Activated CD4-positive, CD25-positive, alpha-beta regulatory T cell (primary cell): ENCODE measurements at places on chromosomes 5 and 9.
A peak's percentile ranks its signal among the peaks of the same experiment; 100 is the strongest.

DNA sequence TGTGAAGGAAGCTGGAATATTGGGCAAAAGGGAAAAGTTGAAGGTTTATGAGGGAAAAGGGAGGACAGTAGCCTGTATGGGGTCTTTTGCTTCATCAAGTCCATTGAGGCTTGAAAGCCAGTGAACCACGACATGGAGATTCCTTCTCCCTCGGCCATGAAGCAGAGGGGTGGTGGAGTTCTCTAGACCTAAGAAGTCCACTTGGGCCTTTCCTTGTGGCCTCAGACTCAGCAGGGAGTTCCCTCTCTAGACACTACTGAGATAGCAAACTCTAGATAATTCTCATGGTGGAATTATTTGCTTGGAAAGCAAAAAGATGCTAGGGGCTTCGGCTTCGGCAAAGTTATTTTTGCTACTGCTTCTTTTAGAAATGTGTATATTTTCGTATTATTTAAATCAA, 78.5 kb downstream of the FOXD1 start:
- no peak for DNase-seq

- no peak for DNase-seq
Observed at GRCh38 chr9:2307480-2307879, 292.3 kb downstream of the SMARCA2 start.

DNA sequence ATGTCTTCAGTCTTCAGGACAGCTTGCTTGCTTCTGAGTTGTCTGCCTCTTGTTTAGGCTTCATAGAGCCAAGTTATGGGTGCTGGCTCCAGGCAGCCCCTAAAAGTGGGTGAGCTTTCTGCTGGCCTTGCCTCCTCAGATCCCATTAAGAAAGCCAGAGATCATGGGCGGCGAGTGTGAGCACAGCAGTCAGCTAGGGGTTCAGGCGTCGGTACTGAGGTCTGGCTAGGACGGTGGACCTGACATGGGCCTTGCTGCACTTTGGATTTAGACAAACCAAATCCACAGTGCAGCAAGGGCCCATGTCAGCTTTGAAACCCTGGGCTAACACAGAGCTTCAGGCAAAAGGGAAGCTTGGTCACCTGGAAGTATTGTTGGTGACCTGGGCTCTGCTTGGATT, 17.6 kb downstream of the PSAT1 start:
- DNase-seq, result no peak

GRCh38 chr5:130687085-130687733, 477.8 kb downstream of the HINT1 start:
- DNase-seq, result no peak

DNA sequence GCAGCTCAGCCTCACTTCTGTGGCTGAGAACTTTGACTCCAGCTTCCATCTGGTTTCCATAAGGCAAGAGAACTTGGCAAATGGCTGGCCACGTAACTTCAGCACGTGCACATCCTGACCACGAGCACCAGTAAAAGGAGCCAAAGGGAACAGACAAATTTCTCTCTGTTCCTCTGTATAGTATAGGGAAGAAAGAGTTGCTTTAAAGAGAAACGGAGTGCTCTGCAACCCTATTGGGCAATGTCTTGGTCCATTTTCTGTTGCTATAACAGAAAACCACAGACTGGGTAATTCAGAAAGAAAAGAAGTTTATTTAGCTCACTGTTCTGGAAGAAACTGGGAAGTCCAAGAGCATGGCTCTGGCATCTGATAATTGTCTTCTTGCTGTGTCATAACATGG, 558.7 kb downstream of the ACTL7B start:
- DNase-seq, result no peak

- no peak for DNase-seq
Observed at GRCh38 chr5:133821311-133821741, 147.1 kb downstream of the C5orf15 start.

- DNase-seq, result no peak
Observed at GRCh38 chr9:136024696-136025316, 63.6 kb upstream of the UBAC1 start.

DNA sequence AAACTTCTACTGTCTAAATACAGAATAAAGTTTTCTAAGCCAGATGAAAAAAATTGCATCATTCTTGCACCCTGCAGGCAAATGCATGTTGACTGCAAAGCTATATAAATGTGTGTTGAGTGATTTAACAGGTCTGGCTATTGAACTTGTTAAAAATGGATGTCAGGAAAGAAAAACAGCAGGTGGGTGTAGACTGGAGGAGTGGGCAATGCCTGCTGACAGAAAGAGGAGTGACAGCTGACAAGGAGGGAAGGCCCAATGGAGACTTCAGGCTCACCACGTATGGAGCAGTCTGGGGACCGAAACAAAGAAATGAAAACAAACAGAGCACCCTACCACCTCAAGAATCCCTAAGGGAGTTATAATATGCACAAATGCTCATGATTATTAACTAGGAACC, 127.8 kb downstream of the GRIA1 start:
- no peak for DNase-seq

DNA sequence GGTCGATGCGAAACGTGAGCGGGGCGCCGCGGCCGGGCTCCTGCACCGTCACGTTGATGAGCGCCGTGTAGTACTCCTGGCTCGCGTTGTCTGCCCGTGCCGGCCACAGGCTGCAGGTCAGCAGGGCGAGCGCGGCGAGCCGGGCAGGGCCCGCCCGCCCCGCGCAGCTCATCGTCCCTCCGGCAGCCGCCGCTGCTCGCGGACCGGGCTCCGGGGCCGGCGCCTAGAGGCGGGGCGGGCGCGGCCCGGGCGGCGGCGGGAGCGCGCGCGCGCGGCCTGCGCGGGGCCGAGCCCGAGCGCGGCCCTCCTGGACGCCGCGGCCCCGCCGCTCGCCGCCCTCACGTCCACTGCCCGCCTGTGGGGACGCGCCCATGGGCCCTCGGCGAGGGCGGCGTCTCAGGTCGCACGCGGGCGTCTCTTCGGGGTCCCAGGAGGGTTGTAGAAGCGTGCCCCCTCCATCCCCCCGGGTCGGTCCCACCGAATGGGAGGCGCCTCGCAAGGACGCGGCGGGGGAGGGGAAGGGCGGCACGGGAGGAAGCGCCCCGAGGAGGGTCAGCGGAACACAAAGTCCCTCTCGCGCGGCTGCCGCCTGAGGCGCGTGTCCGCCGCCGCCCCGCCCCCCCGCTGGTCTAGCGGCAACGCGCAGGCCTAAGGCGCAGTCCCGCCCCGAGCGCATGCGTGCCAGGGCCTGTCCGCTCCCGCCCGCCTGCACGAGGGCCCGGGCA, at the start of gene RNF130:
RNF130 (minus strand) TSS at position 229 of the 725 bp plus-strand sequence; CDS start at position 172, 57 bp downstream.
- peak; percentile 69 for DNase-seq

DNA sequence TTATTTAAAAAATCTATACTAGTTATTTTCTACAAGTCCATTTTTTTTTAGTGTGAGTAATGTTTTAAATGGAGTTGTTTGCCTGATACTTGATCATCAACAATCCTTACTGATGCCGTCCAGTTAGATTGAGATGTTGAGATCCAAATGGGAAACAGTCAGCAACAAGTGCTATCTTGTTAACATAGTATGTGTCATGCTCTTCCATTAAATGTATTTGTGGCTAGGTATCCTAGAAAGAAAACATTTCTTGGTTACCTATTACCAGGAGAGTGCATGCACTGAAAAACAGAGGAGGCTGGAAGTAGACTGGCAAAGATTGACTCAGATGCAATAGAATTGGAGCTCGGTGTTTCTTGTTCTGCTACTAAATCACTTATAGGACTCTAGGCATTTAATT, 123.4 kb upstream of the MAN2A1 start:
- DNase-seq, result no peak

- DNase-seq, result no peak
Observed at GRCh38 chr5:54944364-54944763, 41.0 kb downstream of the ESM1 start.

DNA sequence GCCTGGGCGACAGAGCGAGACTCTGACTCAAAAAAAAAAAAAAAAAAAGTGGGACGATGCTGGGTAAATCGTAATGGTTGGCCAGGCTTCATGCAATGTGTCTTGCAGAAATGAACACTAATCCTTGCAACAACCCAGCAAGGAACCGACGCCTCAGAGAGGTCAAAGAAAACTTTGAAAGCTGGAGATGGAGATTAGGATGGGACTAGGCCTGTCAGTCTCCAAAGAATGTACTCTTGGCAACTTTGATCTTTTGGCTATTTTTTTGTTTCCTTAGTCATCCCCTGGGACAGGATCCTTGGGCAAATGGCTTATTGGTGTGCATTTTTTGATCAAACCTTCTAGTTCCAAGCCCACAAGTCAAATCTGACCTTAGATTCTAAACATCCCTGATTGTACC, 10.6 kb upstream of the PWWP2A start:
- DNase-seq, result no peak

- DNase-seq, result no peak
Observed at GRCh38 chr9:15211815-15212495, 95.1 kb downstream of the TTC39B start.

GRCh38 chr5:177023303-177023664, 788 bp downstream of the ZNF346 start:
- no peak for DNase-seq

- DNase-seq, result no peak
Observed at GRCh38 chr5:127342364-127342763, 51.8 kb downstream of the MEGF10 start.

- no peak for DNase-seq
Observed at GRCh38 chr5:33321026-33321425, 119.7 kb upstream of the TARS1 start.

- DNase-seq, result no peak
Observed at GRCh38 chr5:34523387-34523726, 132.8 kb upstream of the RAI14 start.

DNA sequence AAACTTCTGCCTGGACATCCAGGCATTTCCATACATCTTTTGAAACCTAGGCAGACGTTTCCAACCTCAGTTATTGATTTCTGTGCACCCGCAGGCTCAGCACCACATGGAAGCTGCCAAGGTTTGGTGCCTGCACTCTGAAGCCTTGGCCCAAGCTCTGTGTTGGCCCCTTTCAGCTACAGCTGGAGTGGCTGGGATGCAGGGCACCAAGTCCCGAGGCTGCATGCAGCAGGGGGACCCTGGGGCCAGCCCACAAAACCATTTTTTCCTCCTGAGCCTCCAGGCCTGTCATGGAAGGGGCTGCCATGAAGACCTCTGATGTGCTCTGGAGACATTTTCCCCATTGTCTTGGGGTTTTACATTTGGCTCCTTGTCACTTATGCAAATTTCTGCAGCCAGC, 49.9 kb downstream of the NFX1 start:
- no peak for DNase-seq

DNA sequence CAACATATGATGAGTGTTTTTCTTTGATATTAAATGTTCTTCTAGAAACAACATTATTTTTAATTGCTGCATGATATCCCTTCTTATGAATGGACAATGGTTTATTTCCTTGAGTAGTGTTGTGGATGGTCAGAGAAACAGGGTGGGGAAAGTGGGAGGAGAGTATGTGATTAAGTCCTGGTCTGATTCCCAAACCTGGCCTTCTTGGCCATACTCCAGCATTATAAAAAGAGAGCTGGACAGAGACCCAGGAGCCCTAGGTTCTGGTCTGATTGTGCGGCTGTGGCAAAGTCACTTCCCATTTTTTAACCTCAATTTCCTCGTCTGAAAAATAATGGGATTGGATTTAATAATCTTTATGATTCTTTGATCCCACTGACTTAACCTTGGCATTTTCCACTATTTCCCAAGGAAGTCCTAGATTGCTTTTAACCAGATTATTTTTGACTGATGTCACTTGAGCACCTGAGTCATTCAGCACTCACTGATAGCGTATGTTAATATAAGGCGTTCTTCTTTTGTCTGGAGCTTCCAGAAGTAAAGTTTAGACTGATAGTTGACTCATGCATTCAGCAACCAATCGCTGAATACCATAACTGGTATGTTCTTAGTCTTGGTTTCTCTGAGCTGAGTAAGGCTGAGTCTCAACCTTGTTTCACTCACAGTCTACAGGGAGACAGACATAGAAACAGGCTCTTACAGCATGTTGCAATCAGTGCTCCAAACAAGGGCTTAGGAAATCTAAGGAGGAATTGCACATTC, 26.2 kb downstream of the OSMR start:
- no peak for DNase-seq

GRCh38 chr9:90855208-90855902, 53.7 kb downstream of the SYK start:
- DNase-seq, result no peak
